ENCODE measurements at places on chromosomes 2 and 18.
A peak's percentile ranks its signal among the peaks of the same experiment; 100 is the strongest.

DNA sequence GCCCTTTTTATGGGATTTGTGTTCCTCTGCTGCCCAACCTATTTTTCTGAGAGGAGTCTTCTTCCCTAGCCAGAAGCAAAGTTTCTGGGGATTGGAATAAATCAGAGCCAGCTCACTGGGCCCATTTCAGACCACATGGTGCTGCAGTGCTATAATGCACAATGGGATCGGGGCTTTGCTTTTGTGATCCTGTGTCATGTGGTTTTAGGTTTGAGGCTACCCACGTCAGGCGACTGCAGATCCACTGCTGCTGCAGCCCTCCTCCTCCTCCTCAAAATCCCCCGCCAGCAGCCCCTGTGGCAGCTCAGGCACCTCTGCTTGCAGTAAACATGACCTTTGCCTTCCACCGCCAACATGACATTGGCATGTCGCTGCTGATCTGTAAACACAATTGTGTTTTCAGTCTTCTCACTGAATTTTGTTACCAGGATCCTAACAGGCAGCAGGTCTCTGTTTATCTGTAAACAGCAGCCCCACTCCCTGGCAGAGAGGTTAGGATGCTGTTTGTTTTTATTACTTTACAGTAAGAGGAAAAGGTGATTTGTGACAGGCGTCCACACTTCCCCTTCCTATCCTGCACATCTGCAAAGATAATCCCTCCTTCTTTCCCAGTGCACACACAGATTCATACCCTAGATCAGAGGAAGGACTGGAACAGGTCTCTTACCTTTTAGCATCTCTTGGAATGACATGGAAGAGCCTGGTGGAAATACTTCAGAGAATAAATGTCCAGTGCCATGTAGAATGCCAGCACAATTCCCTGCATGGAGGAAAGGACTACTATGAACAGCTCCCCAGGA, 130.8 kb downstream of the FOXI3 start:
- DNase-seq, result no peak

DNA sequence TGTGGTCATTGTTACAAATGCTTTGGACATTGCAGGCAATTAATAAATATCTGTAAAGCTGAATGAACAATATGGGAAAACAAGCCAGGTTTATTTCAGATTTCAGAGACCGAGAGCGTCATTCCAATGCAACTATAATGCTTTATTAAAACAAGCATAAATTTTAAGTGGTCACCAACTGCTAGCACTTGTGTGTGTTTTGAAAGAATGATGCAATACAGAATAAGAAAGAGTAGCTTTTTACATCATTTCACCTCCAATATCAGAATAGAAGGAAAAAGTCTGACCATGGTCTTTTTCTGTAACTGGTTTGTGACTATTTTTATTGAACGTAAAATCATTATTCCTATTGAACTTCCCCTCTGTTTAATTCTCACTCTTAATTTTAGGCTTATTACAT, 7.6 kb downstream of the CTAGE1 start:
- no peak for DNase-seq

DNA sequence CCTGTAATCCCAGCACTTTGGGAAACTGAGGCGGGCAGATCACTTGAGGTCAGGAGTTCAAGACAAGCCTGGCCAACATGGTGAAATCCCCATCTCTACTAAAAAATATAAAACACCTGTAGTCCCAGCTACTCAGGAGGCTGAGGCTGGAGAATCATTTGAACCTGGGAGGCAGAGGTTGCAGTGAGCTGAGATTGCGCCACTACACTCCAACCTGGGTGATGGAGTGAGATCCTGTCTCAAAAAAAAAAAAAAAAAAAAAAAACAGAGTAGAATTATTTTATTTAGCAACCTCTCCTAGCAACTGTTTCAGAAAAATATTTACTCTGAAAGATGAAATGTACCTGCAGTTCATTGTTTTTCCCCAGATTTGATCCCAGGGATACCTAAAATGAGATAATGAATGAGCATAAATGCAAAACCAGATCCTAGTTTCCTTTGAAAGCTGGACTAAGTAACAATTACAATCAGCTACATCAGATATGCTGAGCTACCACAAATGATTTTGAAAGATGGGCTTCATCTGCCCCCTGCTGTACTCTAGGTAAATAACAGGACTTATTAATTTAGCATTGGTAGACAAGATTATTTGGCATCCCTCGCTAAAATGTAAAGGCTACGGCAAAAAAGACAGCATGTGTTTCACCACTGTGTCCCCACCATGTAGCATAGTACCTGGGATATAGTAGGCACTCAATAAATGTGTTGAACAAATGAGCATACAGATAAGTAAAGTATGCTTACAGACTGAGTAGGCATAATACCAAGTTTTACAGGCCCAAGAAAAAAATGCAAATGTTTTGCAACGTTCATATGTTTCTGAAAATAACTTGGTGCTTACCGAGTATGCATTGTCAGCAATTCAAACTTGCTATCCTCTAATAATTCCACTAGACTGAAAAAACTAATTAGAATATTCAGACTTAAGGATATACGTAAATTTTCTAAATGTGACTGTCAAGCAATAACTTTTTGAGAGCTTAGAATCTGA, 102.5 kb downstream of the ATL2 start:
- DNase-seq, result peak; percentile 33

DNA sequence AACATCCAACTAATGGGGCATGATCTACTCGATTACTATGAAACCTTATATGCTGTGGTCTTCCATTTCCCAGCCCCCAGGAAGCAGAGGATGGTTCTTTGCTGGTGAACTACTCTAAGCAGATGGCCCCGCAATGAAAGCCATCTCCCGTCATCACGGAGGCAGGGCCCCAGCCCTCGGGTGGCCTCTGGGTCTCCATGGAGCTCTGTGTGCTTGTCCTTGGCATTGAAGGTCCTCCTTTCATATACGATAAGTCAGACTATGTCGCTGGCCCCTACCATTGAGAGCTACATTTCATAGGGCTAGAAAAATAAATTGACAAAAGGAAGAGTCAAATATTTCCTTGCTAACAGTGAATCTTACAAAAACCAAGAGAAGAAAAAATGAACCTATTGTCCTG, 416.8 kb downstream of the CMPK2 start:
- no peak for DNase-seq

- no peak for DNase-seq
Measured at GRCh38 chr18:57051657-57052044, 95.2 kb upstream of the BOD1L2 start.

GRCh38 chr2:71800851-71801250, 346.8 kb downstream of the CYP26B1 start:
- DNase-seq, result no peak

DNA sequence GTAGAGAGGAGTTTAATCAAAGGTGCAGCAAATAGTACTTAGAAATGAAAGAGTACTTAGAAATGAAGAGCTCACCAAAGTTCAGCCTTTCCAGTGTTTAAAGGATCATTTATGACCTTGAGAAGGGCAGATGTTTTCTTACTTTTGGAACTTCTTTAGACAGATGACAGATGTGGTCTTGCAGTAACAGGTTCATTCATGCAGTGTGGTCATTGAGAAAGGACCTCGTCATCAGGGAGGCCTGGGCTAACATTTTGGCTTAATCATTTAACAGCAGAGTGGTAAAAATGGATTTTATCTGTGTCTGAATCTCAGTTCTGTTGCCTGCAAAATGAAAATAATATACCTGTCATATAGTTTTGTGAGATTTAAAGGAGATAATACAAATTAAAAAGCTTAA, 75.1 kb upstream of the NT5C1B start:
- no peak for DNase-seq
